ENCODE measurements at places on chromosomes 13 and 19. TPM values are rescaled to one million over a fixed set of nuclear protein-coding genes. Genes with fewer than 3 reads are reported as not detected.

The CEACAM8 gene
- not detected for total RNA-seq

The SLC25A42 gene
- total RNA-seq: 4.3 TPM

The CCDC106 gene
- 14.0 TPM for total RNA-seq

The JAK3 gene
- total RNA-seq: 3.5 TPM

The CEACAM7 gene
- total RNA-seq: not detected
